ENCODE measurements at places on chromosomes 13 and 19.

DNA sequence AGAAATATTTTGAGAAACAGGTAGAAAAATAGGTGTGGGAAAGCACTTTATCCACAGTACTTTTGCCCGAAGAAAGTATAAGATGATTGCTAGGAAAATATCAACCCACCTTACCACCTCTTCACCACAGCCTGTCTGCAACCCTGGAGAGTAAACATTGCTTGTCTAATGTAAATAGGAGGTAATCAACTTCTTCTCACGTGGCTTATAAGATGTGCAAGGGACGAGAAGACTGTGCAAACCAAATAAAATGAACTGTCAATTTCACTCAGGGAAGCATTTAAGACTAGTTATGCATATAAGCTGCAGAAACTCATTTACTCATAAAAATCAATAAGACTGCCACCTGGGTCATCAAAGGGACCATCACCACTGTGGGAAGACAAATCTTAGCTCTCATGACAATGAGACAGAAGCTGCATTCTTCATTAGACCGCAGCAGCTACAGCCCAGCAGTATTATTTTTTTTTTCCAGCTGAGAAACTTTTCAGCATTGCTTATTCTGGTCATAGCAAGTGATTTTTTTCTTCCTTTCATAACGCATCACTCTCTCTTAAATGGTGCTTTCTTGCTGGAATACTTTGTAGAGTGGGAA lies 807.7 kb upstream of the GPC6 start:
- no peak for DNase-seq

DNA sequence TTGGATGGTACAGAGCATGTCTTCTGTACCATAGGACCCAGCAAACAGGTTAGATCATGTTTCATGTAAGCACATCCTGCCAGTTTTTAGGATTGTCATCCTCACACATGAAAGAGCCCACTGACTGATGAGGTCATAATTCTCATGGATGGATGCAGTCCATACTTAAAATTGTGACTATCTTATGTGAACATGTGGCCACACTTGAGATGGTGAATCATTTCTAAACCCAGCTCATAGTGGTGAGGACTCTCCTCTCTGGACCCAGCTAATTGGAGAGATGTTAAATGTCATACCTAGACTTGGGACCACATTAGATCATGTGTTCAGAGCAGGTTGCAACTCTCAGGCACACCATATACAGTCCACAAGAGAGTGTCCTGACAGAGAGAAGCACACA lies 24.8 kb upstream of the ZNF254 start:
- DNase-seq: peak; percentile 2

GRCh38 chr19:3028305-3029064 lies 595 bp downstream of the TLE2 start:
- no peak for DNase-seq

- no peak for DNase-seq
These were observed 913.5 kb upstream of the ATXN8OS start for GRCh38 chr13:69194130-69194529.

- peak; percentile 88 for DNase-seq
These were observed 9.4 kb downstream of the C19orf81 start for GRCh38 chr19:50658441-50659317.
